ENCODE measurements at places on chromosomes 2 and 18. TPM values are rescaled to one million over a fixed set of nuclear protein-coding genes. Genes with fewer than 3 reads are reported as not detected.

Gene FAM124B
- total RNA-seq, result 0.39 TPM

Gene UCN
- total RNA-seq, result 2.6 TPM

Gene ZBTB7C
- total RNA-seq, result 0.81 TPM

Gene GBX2
- total RNA-seq, result not detected

Gene EML6
- 0.54 TPM for total RNA-seq

Gene CYP1B1
- total RNA-seq, result 13.2 TPM

Gene CAPN14
- 0.68 TPM for total RNA-seq

Gene RGPD4
- total RNA-seq, result not detected

Gene VPS4B
- 86.6 TPM for total RNA-seq

Gene TUBB8B
- not detected for total RNA-seq

Gene NTSR2
- total RNA-seq, result not detected

Gene SH3BP4
- total RNA-seq, result 0.12 TPM

Gene SERPINB8
- 20.6 TPM for total RNA-seq

Gene LCLAT1
- 23.4 TPM for total RNA-seq

Gene ACMSD
- total RNA-seq, result not detected

Gene METTL21A
- total RNA-seq, result 18.1 TPM

Gene STK39
- total RNA-seq, result 33.4 TPM

Gene RTP5
- total RNA-seq, result not detected

Gene HS1BP3
- 15.3 TPM for total RNA-seq

Gene UGT1A4
- not detected for total RNA-seq

Gene NEB
- 0.12 TPM for total RNA-seq

Gene G6PC2
- total RNA-seq, result not detected

Gene GPR39
- total RNA-seq, result not detected

Gene PPP1CB
- 196 TPM for total RNA-seq

Gene TMEM200C
- total RNA-seq, result not detected

Gene DSC1
- total RNA-seq, result not detected

Gene XDH
- 0.15 TPM for total RNA-seq

Gene LOXHD1
- 0.05 TPM for total RNA-seq

Gene ICOS
- 63.1 TPM for total RNA-seq

Gene VAMP8
- total RNA-seq, result 147 TPM

Gene KLHL29
- 2.2 TPM for total RNA-seq

Gene PXDN
- total RNA-seq, result 2.5 TPM

Gene TMEM198
- total RNA-seq, result 1.3 TPM

Gene GYPC
- 113 TPM for total RNA-seq

Gene SERPINB10
- total RNA-seq, result not detected

Gene STARD6
- total RNA-seq, result not detected

Gene GPC1
- 5.4 TPM for total RNA-seq

Gene HOXD9
- total RNA-seq, result not detected

Gene ANKRD30B
- total RNA-seq, result not detected

Gene KIF1A
- 0.17 TPM for total RNA-seq

Gene SERPINB5
- not detected for total RNA-seq

Gene SKOR2
- not detected for total RNA-seq

Gene LGALSL
- 0.64 TPM for total RNA-seq

Gene WNT10A
- 0.29 TPM for total RNA-seq

Gene SCN1A
- total RNA-seq, result not detected

Gene RHOB
- 4.2 TPM for total RNA-seq

Gene DCDC2C
- not detected for total RNA-seq

Gene OTOS
- not detected for total RNA-seq

Gene CDKL4
- total RNA-seq, result 0.54 TPM

Gene DSG2
- 0.20 TPM for total RNA-seq

Gene PLEKHH2
- total RNA-seq, result 0.10 TPM

Gene DSG1
- total RNA-seq, result not detected

Gene ASB18
- total RNA-seq, result not detected

Measured in T-helper 1 cell treated with Interleukin-12 subunit alpha and Interleukin-12 subunit beta and Interleukin-4 antibody, amounts not matched to agents 30 ng/mL and 1 ng/mL, for 36 hours (primary cell).